Panc1 (cell line): ENCODE measurements at places on chromosomes 16 and 17.

DNA sequence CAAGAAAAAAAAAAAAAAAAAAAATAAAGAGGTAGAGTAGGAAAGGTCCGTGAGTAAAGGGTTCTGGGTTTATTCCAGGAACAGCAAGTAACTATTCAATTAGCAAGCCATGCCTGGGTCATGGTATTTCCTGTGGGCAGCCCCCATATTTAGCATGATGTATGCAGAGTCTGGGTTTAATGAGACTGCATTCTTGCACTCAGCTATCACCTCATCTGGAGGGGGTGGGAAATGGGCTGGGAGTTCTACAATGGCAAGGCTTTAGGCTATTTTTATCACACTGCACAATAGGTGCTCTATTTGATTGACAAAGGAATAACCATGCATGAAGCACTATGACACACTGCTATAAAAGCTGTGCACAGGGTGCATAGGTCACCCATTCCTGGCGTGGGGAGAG lies 104.0 kb upstream of the CCL2 start:
- DNase-seq, result no peak

GRCh38 chr16:79316004-79316458 lies 284.5 kb downstream of the MAF start:
- no peak for DNase-seq

GRCh38 chr16:14609716-14610115 lies 20.3 kb downstream of the PARN start:
- DNase-seq, result no peak

GRCh38 chr17:28867276-28867675 lies 12.5 kb downstream of the ERAL1 start:
- no peak for DNase-seq

DNA sequence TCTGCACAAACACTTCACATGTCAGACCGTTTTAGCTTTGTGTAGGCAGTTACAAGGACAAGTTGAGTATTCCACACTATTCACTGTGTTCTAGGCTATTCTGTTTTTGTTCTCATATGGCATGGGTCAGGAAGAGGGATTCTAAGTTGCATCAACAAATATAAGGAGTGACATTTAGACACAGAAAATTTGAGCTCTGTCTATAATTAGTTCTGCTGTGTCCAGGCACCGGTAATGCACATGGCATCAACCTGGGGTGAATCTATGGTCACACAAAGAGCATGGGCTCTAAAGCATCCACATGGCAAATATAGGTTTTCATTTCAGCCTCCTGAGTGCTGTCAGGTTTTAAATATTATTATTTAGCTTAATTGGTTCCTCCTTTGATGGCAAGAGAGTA lies 130.4 kb upstream of the PMFBP1 start:
- no peak for DNase-seq

- DNase-seq, result no peak
Observed at GRCh38 chr17:62727916-62728672, 80.0 kb downstream of the MARCHF10 start.

GRCh38 chr16:3665508-3665907 lies 11.0 kb downstream of the DNASE1 start:
- no peak for DNase-seq

GRCh38 chr16:84339311-84339710 lies 29.0 kb upstream of the ATP2C2 start:
- DNase-seq, result no peak

GRCh38 chr17:9002606-9003354 lies 18.5 kb upstream of the NTN1 start:
- DNase-seq, result no peak

DNA sequence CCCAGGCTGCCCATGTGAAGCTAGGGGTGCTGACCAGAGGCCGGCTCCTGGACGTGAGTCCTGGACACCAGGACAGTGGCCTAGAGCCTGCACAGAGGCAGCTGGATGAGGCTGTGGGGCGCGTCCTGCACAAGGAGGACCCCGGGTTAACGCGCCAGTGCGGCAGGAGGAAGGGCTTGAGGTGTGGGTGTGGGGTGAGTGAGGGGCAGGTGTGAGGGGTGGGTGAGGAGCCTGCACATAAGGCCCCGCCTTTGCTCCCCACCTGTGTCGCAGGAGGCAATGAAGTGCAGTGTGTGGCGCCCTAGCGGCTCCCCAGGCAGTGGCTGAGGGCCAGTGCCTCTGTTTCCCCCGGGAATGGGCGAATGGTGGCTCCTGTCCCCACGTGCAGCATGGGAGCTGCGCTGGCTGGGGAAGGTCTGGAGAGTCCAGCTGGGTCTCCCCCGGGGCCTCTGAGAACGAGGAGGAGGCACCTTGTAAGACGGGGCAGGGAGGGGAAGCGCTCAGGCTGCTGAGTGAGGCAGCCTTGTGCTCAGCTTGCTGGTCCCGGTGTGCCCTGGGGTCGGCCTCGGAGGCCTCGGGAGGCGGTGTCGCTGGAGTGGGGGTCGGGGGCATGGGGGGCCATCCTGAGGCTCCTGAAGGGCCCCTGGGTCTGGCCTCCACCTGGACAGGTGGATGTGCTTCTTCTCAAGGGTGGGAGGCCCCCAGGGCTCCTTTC lies 3.2 kb downstream of the CD7 start:
- no peak for DNase-seq

GRCh38 chr17:63463771-63464170 lies 13.1 kb upstream of the ACE start:
- no peak for DNase-seq

DNA sequence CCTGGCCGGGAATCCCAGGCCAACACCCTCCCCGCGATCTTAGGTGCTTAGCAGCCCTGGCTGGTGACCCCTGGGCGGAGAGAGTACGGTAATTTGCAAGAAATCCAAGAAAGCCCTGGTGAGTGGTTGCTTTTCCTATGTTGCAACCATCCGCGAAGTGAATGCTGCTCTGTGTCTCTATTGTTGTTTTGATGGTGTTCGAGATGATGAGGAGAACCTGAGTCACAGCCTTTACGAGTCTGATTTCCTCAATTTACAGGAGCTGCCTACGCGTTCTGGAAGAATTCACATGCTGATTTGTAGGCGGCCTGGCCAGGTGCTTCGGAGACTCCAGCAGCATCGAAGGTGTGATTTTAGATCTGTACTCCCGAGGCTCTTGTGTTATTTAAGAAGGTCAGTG lies 63.3 kb downstream of the TMEM235 start:
- no peak for DNase-seq

DNA sequence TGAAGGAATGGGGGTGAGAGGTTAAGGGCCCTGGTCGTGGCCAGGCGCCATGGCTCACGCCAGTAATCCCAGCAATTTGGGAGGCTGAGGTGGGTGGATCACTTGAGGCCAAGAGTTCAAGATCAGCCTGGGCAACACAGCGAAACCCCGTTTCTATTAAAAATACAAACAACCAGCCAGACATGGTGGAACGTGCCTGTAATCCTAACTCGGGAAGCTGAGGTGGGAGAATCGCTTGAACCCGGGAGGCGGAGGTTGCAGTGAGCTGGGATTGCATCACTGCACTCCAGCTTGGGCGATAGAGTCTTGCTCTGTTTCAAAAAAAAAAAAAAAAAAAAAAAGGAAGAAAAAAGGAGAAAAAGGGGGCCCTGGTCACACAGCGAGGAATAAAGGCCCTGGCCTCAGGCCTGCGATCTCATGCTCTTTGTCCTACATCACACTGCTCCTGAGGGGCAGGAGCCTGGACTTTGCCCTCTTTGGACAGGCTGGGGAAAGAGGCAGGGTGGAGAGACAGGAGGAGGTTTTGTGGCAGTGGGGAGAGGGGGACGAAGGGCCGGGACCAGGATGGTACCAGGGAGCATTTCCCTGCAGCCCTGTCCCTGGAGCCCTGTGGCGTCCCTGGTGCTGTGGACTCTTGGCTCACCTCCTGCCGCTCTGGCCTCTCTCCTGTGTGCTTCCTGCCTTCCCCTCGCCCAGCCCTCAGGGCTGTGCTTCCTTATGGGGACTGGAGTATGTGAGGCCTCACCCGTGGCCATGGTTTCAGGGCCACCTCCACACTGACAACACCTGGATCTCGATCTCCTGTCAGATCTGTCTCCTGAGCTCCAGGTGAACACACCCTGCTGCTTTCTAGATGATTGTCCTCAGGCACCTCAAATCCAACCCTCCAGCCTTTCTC lies 19.7 kb upstream of the SLC25A19 start:
- no peak for DNase-seq

- DNase-seq, result no peak
Observed at GRCh38 chr16:17173281-17173680, 297.5 kb downstream of the XYLT1 start.

DNA sequence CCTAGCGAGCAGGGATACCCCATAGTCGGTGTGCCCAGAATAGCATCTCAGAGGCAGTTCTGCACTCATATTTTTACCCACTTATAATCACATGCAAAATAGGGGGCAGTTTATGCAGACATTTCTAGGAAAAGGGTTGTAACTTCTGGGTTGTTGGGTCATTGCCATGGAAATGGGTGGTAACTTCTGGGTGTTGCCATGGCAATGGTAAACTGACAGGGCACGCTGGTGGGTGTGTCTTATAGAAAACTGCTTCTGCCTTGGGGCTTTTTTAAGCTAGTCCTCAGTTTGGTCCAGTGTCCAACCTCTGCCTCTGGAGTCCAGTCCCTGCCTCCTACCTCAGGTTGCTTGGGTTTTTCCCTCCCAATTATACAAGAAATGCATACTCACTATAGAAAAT lies 7.4 kb upstream of the SPAG9 start:
- no peak for DNase-seq

DNA sequence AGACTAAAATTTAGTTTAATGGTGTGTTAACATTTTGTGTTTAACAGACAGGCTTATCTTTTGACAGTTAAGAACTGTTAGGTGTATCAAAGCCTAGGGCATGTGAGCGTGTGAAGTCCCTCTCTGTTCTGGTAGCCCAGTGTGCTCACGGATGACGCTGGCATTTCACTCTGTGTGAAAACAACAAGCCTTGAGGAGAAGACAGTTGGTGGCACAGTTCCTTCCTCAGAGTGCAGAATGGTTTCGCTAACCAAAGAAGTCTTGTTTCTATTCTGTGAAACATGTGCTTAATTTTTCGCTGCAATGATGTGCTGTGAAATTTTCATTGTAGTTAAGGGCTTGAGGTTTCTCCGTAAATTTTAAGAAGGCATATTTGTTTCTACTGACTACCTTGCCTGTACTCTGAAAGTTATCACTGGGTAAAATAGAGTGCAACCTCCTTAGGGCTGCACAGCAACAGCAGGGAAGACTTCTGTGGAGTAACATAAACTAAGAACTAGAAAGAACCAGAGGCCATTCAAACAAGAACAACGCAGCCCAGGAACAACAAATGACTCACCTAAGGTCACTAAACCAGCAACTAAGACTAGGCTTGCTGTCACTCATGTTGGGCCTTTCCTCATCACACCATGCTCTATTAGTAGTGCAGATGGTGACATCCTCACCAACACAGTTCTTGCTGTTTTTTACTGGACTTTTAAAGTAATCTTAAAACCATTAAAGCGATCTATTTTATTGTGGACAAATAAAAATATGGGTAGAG lies 33.4 kb downstream of the BRD7 start:
- no peak for DNase-seq

DNA sequence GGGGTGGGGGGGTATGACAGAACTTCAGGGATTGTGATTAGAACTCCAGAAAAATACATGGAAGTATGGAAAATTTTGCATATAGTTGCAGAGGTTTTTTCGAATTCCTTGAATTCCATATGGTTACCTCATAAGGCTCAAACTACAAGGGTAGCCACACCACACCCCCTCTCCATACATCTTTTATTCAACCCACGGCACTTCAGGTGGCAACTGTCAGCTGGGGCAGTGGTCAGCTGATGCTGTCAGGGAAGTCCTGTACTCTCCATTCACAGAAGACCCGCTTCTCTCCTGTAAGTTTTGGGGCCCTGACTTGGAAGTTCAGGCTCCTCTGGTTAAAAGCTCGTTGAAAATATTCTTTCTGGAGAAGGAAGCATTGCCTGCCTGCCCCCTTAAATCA lies 57.5 kb upstream of the CLEC19A start:
- no peak for DNase-seq

- no peak for DNase-seq
Observed at GRCh38 chr16:17524656-17525055, 53.9 kb upstream of the XYLT1 start.

GRCh38 chr16:65908568-65908967 lies 457.9 kb upstream of the CDH5 start:
- no peak for DNase-seq

DNA sequence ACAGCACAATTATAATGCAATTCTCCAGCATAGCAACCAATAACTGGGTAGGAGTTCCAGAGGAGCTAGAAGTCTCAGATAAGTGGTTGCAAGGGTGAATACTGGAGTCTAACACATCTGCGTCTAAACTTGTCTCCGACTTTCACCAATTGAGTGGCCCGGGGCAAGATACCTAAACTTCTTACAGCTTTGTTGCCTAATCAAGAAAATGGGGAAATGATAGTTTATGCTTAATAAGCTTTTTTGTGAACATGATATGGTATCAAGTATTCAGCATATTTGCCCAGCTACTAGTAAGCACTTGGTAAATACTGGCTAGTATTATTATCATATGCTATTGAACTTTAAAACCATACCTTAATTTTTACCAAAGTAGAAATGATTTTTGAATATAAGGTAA lies 183.5 kb downstream of the KCNJ2 start:
- DNase-seq, result no peak

DNA sequence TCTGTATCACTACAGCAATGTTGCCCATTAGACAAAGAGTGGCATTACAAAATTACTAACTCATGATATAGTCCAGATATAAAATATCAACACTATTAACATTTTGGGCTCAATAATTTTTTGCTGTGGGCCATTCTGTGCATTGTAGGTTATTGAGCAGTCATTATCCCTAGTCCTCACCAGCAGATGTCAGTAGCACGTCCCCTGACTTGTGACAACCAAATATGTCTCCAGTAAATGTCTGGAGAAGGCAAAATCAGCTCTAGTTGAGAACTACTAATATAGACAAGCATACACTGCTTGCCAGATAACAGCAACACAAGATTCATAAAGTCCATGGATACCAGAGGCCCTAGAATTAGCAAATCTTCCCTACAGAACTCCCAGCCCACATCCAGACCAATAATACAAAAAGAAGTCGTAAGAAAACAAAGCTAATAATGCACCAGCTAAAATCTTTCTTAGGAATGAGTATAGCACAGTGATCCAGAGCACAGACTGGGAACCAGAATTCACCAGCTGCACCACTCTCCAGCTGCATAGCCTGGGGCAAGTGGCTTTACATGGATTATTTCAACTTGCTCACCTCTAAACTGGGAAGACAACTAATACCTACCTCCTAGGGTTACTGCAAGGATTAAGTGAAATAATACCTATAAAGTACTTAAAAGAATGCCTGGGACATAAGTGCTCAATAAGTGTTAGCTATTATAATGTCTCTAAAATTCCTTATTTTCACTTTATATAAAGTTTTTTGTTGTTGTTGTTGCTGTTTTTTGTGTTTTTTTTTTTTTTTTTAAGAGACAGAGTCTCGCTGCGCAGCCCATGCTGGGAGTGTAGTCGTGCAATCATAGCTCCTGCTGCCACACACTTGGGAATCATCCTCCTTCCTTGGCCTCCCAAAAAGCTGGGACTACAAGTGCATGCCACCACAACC lies 23.7 kb downstream of the HELZ start:
- DNase-seq, result no peak

GRCh38 chr16:11700264-11701029 lies 32.2 kb downstream of the SNN start:
- no peak for DNase-seq

GRCh38 chr16:85422632-85423550 lies 190.2 kb upstream of the GSE1 start:
- DNase-seq, result no peak
